Neural progenitor cell (in vitro differentiated cells): ENCODE measurements at places on chromosomes 2 and 18. TPM values are rescaled to one million over a fixed set of nuclear protein-coding genes. Genes with fewer than 3 reads are reported as not detected.
A peak's percentile ranks its signal among the peaks of the same experiment; 100 is the strongest.

DNA sequence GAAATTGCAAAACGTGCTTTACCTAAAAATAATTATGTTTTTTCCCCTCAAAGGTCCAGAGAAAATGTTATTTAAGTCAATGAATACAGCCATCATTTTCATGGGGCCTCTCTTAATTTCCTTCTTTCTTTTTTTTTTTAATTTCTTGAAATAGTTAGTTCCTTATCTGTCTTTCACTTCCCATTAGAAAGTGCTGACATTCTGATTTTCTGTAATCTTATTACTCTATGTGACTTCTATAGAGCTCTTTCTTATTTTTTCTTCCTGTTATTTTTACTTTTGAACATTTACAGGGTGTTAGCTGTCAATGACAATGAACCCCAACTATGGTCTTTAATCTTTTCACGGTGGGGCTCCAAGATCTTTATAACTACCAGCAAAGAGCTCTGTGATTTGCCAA is 30.0 kb downstream of the CTLA4 start:
- DNase-seq, result no peak

DNA sequence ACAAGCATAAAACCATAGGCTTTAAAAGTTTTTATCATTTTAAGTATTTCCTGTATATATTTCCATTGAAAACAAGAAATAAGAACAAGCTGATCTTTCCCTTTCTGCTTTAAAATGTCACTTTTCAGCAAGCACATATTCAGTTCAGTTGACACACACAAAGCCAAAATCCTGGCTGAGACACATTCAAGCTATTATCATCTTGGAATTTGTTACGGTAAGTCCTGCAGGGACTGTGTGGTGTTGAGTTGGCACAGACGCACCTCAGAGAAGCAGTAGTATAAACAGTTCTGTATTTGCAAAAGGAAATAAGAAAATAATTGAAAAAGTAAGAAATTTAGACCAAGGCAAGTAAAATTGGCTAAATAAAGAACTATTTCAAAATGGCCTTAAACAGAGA is 10.4 kb upstream of the DAW1 start:
- no peak for DNase-seq

DNA sequence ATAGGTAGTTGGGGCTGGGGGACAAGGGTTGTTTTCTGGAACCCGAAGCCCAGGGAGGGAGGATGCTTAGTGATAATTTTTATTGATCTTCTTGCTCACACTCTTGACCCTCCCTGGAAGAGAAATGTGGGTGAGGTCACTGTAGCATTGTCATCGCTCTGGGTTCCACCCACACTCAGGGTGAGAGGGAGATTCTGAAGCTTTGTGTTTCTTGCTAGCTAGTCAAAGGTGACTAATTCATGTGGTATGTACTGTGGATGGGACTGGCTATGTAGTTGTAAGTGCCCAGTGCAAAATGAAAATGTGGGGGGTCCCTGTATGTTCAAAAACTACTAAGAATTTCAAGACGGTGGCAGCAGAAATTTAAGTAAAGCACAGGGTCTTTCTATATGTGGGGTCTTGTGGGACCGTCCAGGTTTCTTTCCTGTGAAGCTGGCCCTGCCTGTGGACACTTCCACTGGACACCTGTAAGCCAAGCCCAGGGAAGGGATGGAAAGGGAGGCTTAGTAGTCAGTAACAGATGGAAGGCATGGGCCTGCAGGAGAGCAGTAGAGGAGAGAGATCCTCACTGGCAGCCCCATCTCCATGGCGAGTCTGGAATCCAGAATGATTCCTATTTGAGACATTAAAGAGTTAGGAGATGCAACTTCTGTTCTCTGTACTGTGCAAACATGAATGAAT is 35.0 kb downstream of the TSN start:
- DNase-seq, result no peak

DNA sequence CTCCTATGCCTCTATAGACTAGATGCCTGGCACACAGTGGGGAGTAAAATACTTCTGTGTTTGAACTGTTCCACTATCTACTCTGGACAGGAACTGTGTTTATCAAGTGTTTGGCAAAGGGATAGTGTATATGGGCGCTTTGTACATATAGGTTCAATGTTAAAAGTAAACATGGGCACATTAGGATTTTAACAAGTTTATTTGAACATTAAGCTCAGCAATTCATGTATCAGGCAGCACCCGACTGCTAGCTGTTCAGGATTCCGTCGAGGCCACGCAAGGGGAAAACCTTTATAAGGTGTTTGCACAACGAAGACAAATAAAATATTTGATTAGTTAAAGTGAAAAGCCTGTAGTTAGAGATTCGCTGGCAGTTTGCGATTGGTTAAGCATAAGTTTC is 43.4 kb upstream of the ROCK2 start:
- DNase-seq, result no peak

GRCh38 chr18:60113396-60113795 is 213.6 kb downstream of the PMAIP1 start:
- no peak for DNase-seq

- no peak for DNase-seq
Observed at GRCh38 chr2:6186332-6187151, 494.4 kb downstream of the SOX11 start.

DNA sequence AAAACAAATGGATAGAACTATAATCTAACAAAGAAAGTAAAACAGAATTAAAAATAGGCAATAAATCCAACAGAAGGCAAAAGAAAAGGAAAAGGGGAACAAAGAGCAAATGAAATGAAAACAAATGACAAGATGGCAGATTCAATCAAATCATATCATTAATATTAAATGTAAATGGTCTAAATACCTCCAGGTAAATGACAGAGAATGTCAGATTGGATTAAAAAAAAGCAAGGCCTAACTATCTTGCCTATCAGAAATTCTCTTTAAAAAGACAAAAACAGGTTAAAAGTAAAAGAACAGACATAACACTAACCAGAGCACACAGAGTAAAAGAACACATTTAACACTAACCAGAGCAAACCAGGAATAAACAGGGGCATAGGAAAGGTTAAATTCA is 63.1 kb upstream of the TMEM247 start:
- DNase-seq, result no peak

GRCh38 chr2:74027496-74027895 is 42.8 kb downstream of the TET3 start:
- no peak for DNase-seq

GRCh38 chr2:49978341-49978740 is 824.0 kb upstream of the FSHR start:
- peak; percentile 50 for DNase-seq

- peak; percentile 66 for DNase-seq
Observed at GRCh38 chr2:106537791-106538191, 50.6 kb downstream of the CD8B2 start.

GRCh38 chr2:238305092-238305862 is 15.0 kb upstream of the TRAF3IP1 start:
- DNase-seq, result no peak

DNA sequence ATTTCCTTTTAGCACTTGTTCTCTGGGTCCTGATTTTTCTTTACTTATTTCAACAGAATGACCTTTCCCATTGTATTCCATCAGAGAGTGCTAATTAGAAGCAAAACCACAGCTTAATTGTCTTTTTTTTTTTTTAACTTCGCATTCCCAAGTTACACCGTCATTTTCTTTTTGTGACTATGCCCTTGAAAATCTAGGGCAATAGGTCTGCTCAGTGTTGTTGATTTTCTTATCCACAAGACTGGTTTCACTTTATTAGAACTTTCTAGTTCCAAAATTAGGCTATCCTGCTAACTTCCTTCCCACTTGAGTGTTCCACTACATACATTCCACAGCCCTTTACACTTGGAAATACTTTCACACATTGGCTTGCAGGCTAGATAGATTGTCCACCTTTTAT is 18.7 kb upstream of the ADAM17 start:
- no peak for DNase-seq

- no peak for DNase-seq
Observed at GRCh38 chr2:187093771-187094412, 244.9 kb upstream of the ZSWIM2 start.

- no peak for DNase-seq
Observed at GRCh38 chr2:101396316-101396717, 9.0 kb upstream of the CREG2 start.

GRCh38 chr2:173957517-173957916 is 7.7 kb downstream of the SP3 start:
- no peak for DNase-seq

- no peak for DNase-seq
Observed at GRCh38 chr2:230140667-230141066, 71.9 kb upstream of the SLC16A14 start.

DNA sequence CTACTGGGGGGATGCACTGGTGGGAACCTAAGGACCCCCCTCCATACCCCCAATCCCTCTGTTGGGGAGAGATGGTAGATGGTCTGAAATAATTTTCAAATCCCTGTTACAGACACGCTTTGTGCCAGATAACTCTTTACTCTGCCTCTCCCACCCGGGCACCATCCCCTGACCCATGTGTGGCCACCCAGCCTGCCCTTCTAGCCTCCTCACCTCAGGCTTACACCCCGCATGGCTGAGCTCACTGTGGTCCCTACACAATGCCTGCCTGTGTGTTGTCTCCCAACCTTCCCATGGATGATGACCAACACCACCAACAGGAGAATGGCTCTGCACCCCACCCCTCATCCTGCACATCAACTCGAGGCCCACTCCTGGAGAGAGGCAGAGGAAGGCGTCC is 15.0 kb downstream of the SPEG start:
- DNase-seq, result no peak

DNA sequence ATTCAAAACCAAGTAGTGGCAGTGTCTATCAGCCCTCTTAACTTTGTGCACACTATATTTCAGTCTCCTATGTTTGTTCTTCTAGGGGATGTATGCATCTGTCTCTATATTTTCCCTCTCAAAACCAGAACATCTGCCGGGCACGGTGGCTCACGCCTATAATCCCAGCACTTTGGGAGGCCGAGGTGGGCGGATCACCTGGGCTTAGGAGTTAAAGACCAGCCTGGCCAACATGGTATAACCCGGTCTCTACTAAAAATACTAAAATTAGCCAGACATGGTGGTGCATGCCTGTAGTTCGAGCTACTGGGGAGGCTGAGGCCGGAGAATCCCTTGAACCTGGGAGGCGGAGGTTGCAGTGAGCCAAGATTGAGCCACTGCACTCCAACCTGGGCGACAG is 9.9 kb upstream of the GAREM2 start:
- no peak for DNase-seq

- DNase-seq, result peak; percentile 45
Observed at GRCh38 chr2:231985823-231986261, 24.3 kb downstream of the DIS3L2 start.

GRCh38 chr2:80365762-80366161 is 61.2 kb upstream of the LRRTM1 start:
- DNase-seq, result peak; percentile 73

- DNase-seq, result no peak
Observed at GRCh38 chr2:42652086-42652485, 83.7 kb downstream of the MTA3 start.

- DNase-seq, result no peak
Observed at GRCh38 chr2:167652401-167652800, 595.0 kb downstream of the STK39 start.

DNA sequence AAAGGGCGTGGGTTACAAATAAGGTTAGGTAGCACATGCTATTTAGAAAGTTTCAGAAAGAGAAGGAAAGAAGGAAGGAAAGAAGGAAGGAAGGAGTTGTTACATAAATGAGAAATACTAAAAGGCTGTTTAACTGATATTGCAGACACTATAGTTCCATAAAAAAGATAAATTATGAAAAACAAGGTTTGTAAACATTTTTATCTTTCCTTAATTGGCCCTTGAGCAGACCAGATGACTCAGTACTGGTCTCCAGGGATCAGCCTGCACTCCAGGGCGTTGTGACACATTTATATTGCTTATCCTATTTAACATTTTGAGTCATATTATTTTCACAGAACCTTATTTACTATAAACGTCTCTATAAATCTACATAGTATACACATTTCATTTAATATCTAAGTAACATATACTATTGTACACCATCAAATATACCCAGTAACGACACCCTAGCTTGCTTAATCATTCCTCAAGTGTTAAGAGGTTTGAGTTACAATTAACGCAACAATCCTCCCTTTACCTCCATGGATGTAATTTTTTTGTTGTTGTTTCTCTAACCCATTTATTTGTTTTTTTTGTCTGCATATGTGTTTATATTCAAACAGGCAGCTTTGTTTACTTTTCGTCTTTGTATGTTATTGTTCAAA is 2.8 kb upstream of the RAB31 start:
- no peak for DNase-seq

GRCh38 chr2:19886261-19886660 is 15.5 kb downstream of the TTC32 start:
- DNase-seq, result no peak

- DNase-seq, result no peak
Observed at GRCh38 chr2:33704406-33704855, 105.3 kb upstream of the FAM98A start.

DNA sequence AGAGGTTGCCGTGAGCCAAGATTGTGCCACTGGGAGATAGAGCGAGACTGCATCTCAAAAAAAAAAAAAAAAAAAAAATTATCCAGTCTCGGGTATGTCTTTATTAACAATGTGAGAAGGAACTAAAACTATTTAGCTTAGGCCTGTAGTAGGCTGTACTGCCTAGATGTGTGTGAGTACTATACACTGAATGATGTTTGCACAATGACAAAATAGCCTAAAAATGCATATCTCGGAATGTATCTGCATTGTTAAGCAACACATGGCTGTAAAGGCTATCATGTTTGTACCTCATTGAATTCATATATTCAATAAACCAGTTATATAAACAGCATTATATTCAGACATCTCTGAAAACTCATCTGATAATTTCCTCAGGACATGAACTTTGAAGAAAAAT is 191.2 kb upstream of the SESTD1 start:
- no peak for DNase-seq

DNA sequence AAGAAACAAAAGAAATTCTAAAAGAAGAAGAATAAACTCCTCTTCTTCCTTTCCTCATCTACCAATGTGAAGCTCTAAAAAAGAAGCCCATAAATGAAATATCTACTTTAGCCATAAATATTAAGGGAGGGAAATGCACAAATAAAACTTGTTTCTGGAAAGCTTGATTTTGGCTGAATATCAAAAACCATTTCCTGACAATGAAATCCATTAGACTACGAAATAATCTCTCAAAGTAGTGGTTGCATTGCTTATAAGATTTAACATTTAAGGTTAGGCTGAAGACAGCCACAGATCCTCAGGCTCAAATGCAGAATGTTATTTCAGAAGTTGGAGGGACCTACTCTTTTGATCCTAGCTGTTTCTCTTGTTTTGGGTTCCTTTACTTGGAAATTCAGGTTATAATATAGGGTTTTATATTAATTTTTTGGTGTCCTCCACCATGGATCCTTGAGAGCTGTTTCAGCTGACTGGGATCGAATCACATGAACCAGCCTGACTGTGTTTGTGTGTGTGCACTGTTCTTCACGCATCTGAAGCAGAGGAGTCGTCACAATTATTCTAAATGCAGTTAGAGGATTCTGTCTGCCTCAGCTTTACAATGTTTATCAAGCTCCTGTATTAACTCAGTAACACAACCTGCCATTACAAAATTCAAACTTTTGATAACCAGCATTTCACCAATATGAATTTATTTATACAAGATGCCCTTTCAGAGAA is 474.8 kb downstream of the ARHGAP15 start:
- no peak for DNase-seq

Gene CYP27C1
- total RNA-seq, result 3.0 and 3.8 TPM in 2 replicates

Gene IL36RN
- total RNA-seq, result not detected in 2 replicates

Gene CYP27A1
- 0.11 and 0.43 TPM in 2 replicates for total RNA-seq

Gene GEN1
- total RNA-seq, result 42.5 and 43.5 TPM in 2 replicates

Gene TBR1
- total RNA-seq, result 0.09 TPM in 1 of 2 replicates, not detected in the other

Gene POTEF
- total RNA-seq, result 15.1 and 17.6 TPM in 2 replicates

Gene NPAS2
- total RNA-seq, result 0.59 and 39.4 TPM in 2 replicates

Gene CFAP65
- total RNA-seq, result 0.22 and 0.80 TPM in 2 replicates

Gene VWC2L
- total RNA-seq, result not detected in 2 replicates

Gene TMEM163
- total RNA-seq, result 0.95 and 1.2 TPM in 2 replicates

Gene TSPYL6
- total RNA-seq, result not detected in 2 replicates

Gene GALNT5
- 0.03 TPM in 1 of 2 replicates, not detected in the other for total RNA-seq

Gene ADRA2B
- total RNA-seq, result 3.0 and 10.5 TPM in 2 replicates

Gene UCN
- total RNA-seq, result 0.56 and 1.2 TPM in 2 replicates
